ENCODE measurements at places on chromosomes 7 and 10.

GRCh38 chr10:100888957-100889356 is 23.8 kb upstream of the SLF2 start:
- DNase-seq = no peak

GRCh38 chr10:67603086-67603485 is 92.9 kb downstream of the CTNNA3 start:
- no peak for DNase-seq

DNA sequence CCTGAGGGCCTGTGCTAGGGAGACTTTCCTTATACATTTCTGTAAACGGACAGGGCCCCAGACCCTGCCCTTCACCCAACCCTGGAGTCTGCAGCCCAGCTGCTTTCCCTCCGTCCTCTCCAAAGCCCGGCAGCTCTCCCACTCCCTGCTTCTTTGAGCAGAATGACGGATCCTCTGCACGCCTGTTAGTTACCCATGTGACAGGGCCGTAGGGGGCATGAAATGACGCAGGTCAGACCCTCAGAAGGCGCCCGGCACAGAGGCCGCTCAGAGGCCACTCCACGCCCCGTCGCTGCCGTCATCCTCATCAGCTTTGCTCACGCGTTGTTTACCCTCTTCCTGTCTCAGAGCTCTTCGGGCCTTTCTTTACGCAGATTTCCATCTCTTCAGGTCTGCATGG is 60.2 kb upstream of the MKRN1 start:
- DNase-seq = no peak

DNA sequence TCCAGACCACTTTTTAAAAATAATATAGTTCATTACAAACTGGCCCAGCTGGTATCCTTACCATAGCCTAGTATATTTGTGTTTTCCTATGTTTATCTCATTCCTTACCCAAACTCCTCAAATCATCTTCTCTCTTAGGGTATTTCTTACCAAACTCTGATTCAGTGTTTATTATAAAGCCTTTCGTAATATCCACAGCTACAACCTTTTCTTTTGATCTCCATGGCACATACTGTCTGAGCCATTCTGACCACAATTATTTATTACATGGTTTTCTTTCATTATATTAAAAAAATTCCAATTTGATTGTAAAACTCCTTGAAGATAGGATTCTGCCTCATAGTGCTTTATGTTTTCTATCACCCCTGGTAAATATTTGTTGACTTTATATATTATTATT is 94.2 kb downstream of the LRMDA start:
- DNase-seq = no peak

- DNase-seq = no peak
These were observed 186.8 kb upstream of the AUTS2 start for GRCh38 chr7:69411466-69411865.

- no peak for DNase-seq
These were observed 26.0 kb upstream of the PRLHR start for GRCh38 chr10:118621304-118621942.

- DNase-seq = no peak
These were observed 364.7 kb downstream of the SORCS1 start for GRCh38 chr10:106799776-106800175.

DNA sequence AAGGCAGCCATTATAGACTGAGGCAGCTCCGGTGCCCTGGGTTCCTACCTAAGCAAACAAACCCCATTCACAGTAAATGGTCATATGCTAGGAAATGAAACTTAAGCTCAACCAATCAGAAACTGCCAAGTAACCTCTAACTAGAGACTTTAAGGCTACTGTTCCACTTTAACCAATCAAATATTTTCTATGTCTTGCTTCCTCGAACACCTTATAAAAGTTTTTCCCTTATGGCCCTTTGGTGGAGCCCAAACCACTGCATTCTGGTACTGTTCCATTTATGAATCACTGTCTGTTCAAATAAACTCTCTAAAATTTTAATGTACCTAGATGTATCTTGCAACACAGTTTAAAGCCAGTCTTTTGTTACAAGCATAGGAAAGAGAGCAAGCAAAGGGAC is 361.1 kb downstream of the HGF start:
- DNase-seq = no peak

DNA sequence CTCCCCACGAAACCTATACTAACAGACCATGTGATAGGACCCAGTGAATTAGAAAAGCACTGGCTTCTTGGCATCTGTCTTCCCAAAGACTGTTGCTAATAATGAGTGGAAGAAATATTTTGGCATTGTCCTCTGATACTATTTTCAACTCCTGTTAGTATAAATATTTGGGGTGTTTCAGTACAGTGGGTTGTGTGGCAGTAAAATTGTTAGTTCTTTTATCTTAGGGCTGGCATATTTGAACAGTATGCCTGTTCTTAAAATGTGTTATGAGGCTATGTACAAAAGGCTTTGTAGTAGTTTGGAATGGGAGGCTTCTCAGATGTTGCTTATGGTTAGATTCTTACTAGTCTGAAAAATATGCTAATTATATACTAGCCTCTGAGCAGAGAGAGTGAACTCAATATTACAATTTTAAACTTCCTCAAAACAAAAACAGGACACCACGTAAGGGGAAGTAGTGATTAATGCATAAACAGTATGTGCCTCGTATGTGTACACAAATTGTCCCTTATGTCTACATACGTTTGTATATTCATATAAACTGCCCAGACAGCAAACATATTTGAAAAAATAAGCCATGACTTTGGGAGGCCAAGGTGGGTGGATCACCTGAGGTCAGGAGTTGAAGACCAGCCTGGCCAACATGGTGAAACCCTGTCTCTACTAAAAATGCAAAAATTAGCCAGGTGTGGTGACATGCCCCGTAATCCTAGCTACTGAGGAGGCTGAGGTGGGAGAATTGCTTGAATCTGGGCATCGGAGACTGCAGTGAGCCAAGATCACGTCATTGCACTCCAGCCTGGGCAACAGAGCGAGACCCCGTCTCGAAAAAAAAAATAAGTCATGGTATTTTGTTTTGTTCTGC is 115.4 kb downstream of the ARID5B start:
- no peak for DNase-seq

- DNase-seq = peak; percentile 51
These were observed 1.2 kb downstream of the CCM2 start for GRCh38 chr7:45001138-45001694.

GRCh38 chr10:612696-613095 is 76.8 kb downstream of the DIP2C start:
- no peak for DNase-seq

- DNase-seq = no peak
These were observed 16.3 kb upstream of the SH2B2 start for GRCh38 chr7:102270178-102270887.

DNA sequence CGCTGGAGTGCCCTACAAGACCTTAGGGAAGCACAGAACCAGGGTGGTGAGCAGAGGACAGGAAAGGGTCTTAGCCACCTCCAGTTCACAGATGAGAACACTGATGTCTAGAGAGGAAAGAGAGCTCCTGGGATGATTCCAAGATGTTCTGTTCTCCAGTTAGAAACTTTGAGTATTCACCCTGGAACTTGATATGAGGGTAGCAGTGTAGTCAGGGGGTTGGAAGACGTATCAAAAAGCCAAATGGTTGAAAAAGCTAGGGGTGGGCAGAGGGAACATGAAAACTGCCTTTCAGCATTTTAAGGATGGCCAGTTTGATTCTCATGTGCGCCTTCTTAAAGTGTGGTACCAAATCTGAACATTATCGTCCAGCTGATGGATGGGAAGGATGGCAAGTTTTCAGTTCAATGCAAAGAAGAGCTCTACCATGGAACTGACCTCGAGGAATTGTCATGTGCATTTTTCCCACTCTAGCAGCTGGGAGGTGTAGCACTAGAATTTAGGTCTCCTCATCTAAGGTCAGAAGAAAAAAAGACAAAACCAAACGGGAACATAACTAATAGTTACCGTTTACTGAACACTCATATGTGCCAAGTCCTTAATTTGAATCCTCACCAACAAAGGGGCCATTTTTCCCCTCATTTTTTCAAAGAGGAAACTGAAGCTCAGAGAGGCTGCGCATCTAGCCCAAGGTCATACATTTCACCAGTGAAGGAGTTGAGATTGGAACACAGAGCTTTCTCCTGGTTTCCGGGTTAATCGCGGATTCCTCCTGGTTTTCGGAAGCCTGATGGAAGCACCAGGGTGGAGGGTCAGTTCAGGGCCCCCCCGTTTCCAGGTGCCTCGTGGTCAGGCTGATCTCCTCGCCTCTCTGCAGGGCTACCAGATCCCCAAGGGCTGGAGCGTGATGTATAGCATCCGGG is 6.0 kb upstream of the CYP26A1 start:
- no peak for DNase-seq

- no peak for DNase-seq
These were observed 41.8 kb downstream of the TBATA start for GRCh38 chr10:70743430-70743788.

DNA sequence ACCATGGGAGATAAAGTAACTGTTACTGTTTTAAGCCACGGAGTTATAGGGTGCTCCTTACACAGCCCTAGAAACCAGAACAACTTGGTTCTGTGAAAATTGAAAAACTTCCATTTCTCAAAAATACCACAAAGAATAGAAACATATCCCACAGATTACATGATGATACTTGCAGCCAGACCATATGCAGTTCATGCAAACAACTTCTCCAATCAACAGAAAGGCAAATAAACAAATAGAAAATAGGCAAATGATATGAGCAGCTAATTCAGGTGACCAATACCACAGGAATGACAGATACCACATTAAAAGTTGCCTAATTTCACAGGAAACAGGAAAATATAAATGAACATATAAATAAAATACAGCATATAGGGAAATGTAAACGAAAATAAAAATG is 297.5 kb downstream of the HTR7 start:
- DNase-seq = no peak

GRCh38 chr10:101834341-101834740 is 9.3 kb downstream of the KCNIP2 start:
- DNase-seq = no peak

GRCh38 chr7:155509725-155510551 is 36.4 kb downstream of the CNPY1 start:
- no peak for DNase-seq

GRCh38 chr7:66553001-66553400 is 75.7 kb upstream of the KCTD7 start:
- DNase-seq = no peak

GRCh38 chr10:27100813-27101347 is 586 bp upstream of the ANKRD26 start:
- peak; percentile 2 for DNase-seq

- no peak for DNase-seq
These were observed 177.7 kb upstream of the GHITM start for GRCh38 chr10:83961620-83962019.

DNA sequence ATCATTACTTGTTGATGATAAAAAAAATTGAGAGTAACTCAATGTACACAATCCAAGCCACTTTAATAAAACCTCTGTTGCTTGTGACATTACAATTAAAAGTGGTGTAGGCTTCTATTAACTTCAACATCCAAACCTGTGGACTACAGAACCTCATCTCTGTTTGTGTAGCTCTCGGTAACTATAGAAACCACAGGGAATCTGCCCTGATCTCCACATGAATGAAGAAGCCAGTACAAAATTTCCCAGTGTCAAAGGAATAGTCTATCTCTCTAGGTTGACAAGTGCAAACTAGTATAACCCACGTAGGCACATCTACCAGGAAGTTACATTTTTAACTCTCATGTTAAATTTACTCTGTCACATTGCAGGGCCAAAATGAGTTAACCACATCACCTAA is 204.3 kb downstream of the CHCHD3 start:
- DNase-seq = no peak

DNA sequence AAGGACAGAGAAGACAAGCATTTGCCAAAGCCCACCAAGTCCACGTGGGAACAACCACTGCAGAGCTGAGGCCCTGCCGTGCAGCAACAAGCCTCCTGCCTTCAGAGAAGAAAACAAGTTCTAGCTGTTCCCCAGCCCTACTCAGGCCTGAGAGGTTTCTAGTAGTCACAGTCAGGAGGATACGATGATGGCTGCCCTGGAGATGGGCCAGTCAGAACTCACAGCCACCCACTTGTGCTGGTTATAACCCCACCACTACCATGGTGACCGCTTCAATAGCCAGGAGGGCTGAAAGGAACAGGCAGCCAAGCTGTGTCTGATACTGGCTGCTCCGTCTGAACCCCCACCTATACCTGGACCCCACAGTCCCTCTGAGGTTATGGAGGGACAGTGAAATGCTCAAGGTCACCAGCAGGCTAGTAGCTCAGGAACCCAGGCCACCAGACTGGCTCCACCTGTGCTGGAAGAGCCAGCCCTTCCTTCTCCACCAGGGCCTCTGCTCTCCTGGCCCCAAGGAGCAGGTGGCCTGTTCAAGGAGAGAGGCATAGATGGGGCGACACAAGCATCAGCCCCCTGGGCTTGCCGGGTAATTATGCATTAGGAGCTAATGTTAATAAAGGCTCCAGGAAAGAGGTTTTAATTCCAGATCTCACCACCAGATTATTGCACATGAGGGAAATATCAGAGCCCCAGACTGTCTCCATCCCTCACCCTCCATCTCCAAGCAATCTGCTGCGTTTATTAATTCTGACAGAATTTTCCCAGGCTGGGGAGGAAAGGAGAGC is 125.8 kb upstream of the PCBD1 start:
- DNase-seq = no peak

DNA sequence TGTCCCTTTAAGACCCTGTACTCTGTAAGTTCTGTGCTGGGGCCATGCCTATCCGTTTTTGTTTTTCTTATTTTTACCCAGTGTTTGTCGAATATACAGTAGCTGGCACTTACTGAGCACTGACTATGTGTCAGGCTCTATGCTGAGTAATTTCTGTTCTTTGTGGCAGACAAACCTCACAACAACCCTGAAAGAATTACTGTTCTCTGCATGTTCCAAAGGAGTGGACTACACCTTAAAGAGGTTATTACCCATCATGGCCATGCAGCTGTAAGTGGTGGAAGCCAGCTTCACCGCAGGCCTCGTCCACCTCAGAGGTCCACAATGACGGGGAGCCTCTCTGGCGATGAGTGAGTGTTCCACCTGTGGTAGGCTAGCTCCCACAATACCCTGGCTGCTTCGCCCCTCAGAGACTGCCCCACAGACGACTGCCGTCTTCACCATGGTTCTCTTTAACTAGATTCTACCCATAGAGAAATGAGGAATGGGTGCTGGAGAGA is 30.1 kb upstream of the RBM20 start:
- DNase-seq = no peak

DNA sequence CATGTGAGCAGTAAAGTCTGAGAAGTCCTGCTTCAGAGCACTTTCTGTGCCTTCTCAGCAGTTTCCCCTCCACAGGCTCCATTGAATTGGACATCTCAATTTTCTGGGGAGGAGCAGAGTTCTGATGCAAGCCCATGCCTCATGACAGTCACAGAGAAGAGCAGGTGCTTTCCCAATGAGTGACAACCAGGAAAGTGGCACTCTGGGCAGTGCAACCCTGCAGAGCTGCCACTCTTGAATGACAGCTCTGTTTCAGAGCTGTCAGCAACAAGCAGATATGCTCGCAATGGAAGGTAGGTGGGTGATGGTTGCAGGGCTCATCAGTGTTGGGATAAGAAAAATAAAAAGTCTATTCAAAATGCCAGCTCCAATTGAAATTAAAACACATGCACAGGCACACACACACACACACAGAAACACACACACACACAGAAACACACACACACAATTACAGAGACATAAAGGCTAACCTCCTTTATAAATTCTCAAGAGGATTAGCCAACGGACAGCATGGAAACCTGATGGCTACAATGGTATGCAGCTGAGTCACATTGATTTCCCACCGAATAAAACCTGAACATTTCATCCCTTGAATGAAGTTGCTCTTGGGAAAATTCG is 50.5 kb downstream of the C10orf67 start:
- no peak for DNase-seq

Measured in stimulated activated CD4-positive, alpha-beta T cell treated with anti-CD3 and anti-CD28 coated beads, TNF-alpha, amount 100 ng/mL, for 1 hour (primary cell).